ENCODE measurements at places on chromosomes 12 and 14. TPM values are rescaled to one million over a fixed set of nuclear protein-coding genes. Genes with fewer than 3 reads are reported as not detected.

DNA sequence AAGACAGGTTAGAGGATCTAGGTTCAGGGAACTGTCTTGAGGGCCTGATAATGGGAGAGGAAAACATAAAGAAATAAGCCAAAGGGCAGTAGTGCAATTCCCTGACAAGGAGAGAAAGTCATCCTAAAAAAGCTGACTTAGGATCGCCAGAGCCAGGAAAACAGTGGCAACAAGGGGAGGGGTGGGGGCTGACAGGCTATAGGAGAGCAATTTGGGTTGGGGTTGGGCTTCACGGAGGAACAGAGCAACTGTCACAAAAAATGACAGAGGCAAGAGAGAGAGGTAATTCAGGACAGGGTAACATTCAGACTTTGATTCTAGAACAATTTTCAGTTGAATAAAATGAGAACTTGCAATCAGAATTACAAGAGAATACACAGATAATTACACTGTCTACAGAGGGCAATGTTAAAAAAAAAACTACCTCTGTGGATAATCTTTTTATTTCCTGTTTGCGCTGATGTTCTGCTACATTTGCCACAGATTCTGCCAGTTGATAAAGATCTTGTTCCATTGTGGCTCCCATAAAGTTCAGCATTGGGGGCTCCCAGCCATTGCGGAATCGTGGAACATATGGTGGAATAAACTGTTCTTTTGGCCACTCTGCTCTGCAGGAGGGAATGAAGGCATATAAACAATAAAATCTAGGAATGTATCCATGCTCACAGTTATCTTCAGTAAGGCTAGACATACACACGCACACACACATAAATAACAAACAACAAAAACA, 138.6 kb downstream of the EPS8 start:
- DNase-seq = no peak

- DNase-seq = no peak
These were observed 20.9 kb downstream of the PDE6H start for GRCh38 chr12:14993537-14994266.

KRT3 gene
- not detected for total RNA-seq

CIT gene
- 82.9 TPM for total RNA-seq

CISTR gene
- not detected for total RNA-seq

Measured in activated CD8-positive, alpha-beta memory T cell treated with anti-CD3 and anti-CD28 coated beads, Interleukin-2, amount 10 ng/mL, durations not matched to agents 7 days and 5 days (primary cell).